Stimulated activated CD8-positive, alpha-beta memory T cell treated with anti-CD3 and anti-CD28 coated beads, Interleukin-4, amount 100 ng/mL, for 4 hours (primary cell): ENCODE measurements at places on chromosomes 7 and 10.

DNA sequence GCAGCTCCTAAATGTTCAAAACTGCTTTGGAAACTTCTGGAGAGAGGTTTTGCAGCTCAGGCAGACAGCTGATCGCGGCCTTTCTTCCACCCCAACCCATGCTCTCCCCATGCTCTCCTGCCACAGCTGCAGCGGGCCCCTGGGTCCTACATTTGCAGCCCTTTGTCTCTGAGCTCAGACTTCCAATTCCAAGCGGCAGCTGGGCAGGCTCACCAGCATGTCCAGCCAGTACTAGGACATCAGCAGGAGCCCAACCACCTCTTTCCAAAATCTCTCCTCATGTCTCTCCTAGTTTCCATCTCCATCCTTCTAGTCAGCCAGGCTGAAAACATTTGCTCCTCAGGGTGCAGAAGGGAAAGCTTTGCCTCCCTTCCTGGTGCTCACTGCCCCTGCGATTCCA lies 6.0 kb downstream of the LEP start:
- DNase-seq: no peak

GRCh38 chr7:103297837-103298179 lies 573 bp downstream of the PMPCB start:
- DNase-seq: no peak

- no peak for DNase-seq
Observed at GRCh38 chr10:93277360-93277759, 203.7 kb downstream of the CYP26A1 start.

GRCh38 chr10:129511758-129512157 lies 44.7 kb downstream of the MGMT start:
- no peak for DNase-seq

- DNase-seq: no peak
Observed at GRCh38 chr10:45353186-45353585, 20.8 kb upstream of the ALOX5 start.

GRCh38 chr7:151374139-151374538 lies 32.5 kb downstream of the NUB1 start:
- no peak for DNase-seq
